ENCODE measurements at places on chromosomes 12 and 14. TPM values are rescaled to one million over a fixed set of nuclear protein-coding genes. Genes with fewer than 3 reads are reported as not detected.

GRCh38 chr12:16387919-16388318 is 40.5 kb downstream of the MGST1 start:
- no peak for DNase-seq

The NPAS3 gene
- total RNA-seq = 2.4 TPM

- DNase-seq = no peak
These were observed 85.2 kb upstream of the MYF6 start for GRCh38 chr12:80622271-80622670.

GRCh38 chr14:68655911-68656316 is 137.0 kb downstream of the ZFP36L1 start:
- peak; percentile 57 for DNase-seq

- DNase-seq = no peak
These were observed 62.8 kb upstream of the FOXN3 start for GRCh38 chr14:89479802-89480201.

GRCh38 chr12:38601949-38602348 is 285.4 kb downstream of the ALG10B start:
- DNase-seq = no peak

DNA sequence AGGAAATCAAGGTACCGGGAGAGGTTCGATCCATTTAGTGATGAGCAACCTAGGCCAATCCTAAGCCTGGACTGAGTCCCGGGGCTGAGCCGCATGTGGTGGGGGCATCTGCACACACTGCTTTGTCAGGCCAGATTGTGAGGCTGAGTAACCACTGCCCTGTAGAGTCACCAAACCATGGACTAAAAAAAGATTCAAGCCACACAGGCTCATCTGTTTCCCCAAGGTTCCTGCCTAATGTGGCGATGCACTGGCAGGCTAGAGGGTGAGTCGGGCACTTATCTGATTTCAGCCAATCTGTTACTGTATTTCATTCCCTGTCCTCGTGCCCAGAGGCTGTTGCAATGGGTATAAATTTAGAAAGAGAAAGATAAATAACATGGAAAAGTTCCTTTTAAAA is 140.8 kb downstream of the TTC7B start:
- DNase-seq = no peak

DNA sequence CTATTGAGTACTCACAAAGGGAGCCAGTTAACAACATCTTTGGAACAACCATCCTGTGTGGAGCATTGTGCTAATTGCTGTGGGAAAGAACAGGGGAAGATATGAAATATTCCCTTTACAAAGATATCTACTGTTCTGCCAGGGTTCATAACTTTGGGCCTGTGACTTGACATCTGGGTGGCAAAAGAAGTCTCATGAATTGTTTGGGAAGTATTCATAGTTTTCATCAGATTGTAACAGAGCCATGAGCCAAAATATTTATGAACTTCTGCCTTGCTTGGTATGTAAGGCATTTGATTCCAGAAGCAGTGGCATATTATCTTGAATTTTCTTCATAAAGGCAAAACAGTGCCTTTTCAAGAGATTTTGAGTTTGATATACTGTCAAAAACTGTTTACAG is 816.2 kb downstream of the DIO2 start:
- no peak for DNase-seq

GRCh38 chr12:131333621-131334440 is 377.1 kb upstream of the SFSWAP start:
- DNase-seq = peak; percentile 81

The DACT1 gene
- 32.7 TPM for total RNA-seq

DNA sequence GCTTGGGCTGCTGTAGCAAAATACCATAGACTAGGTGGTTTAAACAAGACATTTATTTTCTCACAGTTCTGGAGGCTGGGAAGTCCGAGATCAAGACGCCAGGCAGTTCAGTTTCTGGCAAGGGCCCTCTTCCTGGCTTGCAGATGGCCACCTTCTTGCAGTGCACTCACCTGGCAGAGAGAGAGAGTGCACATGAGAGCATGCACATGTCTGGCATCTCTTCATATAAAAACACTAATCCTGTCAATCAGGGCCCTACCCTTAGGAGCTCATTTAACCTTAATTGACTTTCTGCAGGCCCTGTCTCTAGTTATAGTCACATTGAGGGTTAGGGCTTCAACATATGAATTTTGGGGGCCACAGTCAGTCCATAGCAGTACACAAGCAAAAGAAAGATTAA is 12.4 kb upstream of the EVL start:
- DNase-seq = no peak

GRCh38 chr12:83046019-83046418 is 359.3 kb downstream of the TMTC2 start:
- no peak for DNase-seq

GRCh38 chr12:16763901-16764300 is 157.9 kb upstream of the LMO3 start:
- no peak for DNase-seq

DNA sequence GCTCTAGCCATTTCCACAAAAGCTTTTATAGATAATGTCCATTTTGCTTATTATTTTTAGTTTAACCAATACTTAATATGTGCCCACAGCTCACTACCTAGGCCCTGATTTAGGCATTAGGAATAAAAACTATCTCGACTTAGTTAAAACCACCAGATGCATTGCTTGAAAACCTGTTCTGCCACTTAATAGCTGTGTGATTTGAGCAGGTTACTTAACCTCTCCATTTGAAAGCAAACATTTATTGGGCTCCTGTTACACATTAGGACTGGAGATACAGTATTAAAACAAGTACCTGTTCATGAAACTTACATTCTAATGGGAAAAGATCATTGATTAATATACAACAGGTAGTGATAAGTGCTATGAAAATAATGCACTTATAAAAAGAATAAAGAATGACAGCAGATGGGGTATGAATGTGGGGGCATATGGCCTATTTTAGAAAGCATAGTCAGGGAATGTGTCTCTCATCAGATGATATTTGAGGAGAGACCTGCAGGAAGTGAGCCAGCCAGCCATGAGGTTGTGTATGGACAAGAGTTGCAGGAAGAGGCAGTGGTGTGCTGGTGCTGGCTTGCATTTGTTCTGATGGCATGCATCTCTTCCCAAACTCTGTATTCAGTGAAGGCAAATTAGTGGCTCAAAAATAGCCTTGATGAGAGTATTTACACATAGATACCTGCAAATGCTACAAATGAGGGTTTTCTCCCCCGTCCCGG is 34.3 kb downstream of the NOPCHAP1 start:
- DNase-seq = no peak

The CKB gene
- 25.4 TPM for total RNA-seq

DNA sequence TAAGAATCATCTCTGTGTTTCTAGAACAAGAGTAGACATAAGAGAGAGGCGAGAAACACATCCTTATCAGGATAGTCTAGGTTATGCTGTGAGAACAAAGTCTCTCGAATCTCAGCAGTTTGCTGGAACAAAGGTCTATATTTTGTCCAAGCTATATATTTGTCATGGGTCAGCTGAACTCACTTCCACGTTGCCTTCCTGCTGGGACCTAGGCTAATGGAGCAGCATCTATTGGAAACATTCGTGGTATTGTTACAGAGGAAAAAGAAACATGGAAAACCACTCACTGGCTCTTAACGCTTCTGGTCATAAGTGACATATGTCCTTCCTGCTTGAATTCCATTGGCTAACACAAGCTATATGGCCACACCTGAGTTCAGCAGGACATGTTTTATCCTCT is 112.6 kb upstream of the DYRK2 start:
- no peak for DNase-seq

The SRRM4 gene
- not detected for total RNA-seq

The LHX5 gene
- not detected for total RNA-seq

- no peak for DNase-seq
These were observed 555.3 kb downstream of the MED13L start for GRCh38 chr12:115722181-115722580.

GRCh38 chr12:77072833-77073495 is 7.6 kb upstream of the E2F7 start:
- no peak for DNase-seq

GRCh38 chr12:32671930-32672780 is 6.9 kb upstream of the DNM1L start:
- no peak for DNase-seq

The PRICKLE1 gene
- 31.9 TPM for total RNA-seq

GRCh38 chr12:123122626-123123025 is 28.3 kb downstream of the PITPNM2 start:
- DNase-seq = no peak

- DNase-seq = no peak
These were observed 5.7 kb upstream of the SLC35F4 start for GRCh38 chr14:57871459-57872080.

The KRT82 gene
- total RNA-seq = not detected

- no peak for DNase-seq
These were observed 80.0 kb downstream of the ATXN2 start for GRCh38 chr12:111519083-111519482.

- DNase-seq = no peak
These were observed 100.5 kb upstream of the STXBP6 start for GRCh38 chr14:25150401-25150800.

The LRRC10 gene
- total RNA-seq = not detected

The DENND5B gene
- total RNA-seq = 17.8 TPM

- no peak for DNase-seq
These were observed 456.2 kb downstream of the FOXG1 start for GRCh38 chr14:29222671-29223268.

GRCh38 chr14:91929700-91930099 is 17.8 kb downstream of the FBLN5 start:
- no peak for DNase-seq

The CLEC7A gene
- not detected for total RNA-seq

The PLXNC1 gene
- 1.1 TPM for total RNA-seq

DNA sequence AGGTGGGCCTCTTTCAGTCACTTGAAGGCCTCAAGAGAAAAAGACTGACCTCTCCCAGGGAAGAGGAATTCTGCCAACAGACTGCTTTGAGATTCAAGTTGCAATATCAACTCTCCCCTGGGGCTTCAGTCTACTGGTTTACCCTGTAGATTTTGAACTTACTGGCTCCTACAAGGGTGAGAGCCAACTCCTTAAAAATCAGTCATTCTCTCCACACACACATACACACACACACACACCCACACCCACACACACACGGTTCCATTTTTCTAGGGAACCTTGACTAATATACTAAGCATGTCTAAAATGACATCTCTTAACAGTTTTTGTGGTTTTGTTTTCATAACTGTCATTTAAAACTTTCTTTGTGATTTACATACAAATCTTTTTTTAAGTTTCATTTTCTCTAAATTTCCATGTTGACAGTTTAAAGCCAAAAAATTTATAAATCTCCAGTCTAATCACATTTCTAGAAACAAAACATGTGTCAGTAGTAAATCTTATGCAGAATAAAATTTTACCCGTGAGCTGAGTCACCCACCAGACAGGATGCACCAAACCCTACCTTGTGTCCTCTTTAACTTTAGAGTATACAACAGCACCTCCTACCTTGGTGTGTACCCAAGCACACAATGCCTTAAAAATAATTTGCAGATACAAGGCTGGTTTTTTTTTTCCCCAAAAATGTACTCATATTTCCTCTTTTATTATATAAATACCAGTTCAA is 394.6 kb downstream of the AEBP2 start:
- DNase-seq = no peak

GRCh38 chr12:52148464-52149181 is 43.2 kb downstream of the KRT80 start:
- no peak for DNase-seq

DNA sequence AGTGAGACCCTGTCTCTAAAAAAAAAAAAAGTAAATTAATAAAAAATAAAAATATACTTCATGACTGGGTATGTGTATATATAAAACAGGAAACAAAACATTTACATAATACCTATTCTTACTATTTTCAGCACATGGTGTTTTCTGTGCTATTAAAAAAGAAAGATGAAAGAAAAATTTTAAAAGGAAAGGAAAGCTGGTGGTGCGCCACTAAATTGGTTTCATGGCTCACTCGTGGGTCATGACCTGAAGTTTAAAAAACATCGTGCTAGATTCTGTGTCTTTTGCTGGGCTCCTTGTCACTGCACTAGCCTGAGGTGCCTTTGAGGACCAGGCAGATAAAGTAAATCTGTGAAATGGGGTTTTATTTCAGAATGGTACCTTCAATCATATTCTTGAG is 69.8 kb downstream of the IFT43 start:
- DNase-seq = no peak

DNA sequence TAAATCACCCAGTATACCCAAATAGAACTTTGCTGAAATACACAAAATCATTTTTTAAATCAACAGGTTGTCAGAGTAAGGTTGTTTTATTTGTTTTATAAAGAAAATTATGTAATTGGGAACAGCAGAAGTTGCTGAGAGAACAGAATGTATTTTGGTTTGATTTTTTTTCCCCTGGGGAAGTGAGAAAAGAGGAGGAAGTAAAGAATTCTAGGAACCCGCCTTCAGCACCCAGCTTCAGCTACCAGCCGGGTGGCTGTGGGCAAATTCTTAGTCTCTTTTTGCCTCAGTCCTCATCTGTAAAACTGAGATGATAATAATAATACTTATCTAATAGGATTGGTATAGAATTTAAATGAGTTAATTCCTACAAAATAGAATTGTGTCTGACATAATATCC is 119.4 kb downstream of the SRGAP1 start:
- DNase-seq = no peak

The AICDA gene
- not detected for total RNA-seq

GRCh38 chr12:108634341-108634751 is 652 bp upstream of the SELPLG start:
- no peak for DNase-seq

DNA sequence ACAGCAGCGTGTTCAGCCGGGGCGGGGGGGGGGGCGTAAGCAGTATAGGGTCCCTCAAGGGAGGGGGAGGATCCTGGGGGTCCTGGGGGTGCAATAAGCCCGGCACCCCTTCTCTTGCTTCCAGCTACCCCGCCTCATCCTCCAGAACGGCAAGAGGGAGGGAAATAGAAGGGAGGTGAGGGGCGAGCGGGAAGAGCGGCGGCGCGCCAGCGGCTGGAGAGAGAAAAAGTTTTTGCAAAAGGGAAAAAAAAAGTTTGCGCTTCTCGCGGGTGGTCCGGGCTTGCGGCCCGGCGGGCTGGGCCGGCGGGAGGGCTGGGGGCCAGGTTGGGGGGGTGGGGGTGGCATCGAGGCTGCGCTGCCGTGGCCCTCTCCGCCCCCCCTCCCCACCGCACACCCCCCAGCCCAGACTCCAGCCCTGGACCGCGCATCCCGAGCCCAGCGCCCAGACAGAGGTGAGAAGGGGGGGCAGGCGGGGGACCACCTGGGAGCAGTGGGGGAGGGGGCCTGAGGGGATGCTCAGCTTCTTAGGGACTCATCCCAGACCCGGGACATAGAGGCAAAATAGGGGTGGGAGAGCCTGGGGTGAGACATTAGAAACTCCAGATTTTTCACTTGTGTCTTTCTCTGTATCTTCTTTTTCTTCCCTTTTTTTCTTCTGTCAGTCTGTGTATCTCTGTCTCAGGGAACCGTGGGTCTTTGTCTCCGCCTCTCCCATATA is at the start of gene GLI1:
Gene GLI1 (plus strand): TSS at position 36 of the 718 bp plus-strand sequence. CDS start 3,907 bp downstream, outside the sequence.
- no peak for DNase-seq

- DNase-seq = no peak
These were observed 55.6 kb upstream of the ZDHHC17 start for GRCh38 chr12:76708296-76708695.

The IL31 gene
- not detected for total RNA-seq

DNA sequence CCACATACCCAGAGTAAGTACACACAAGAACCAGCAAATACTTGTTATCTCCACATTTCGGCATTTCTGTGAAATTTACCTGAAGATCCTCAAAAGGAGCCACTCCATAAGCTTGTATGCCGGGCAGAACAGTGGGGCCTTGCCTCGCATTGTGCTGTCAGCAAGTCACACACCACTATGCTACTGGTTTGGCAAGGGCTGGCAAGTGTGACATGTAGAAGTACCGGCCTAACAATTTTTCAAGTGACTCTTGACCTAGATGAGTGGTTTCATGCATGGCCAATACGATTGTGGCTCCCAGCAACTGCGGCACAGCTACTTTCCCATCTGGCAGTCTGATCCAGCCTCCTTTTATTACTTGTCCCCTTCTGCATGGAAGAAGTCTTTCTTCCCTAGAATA is 69.8 kb downstream of the GAS2L3 start:
- DNase-seq = no peak
